ENCODE measurements at places on chromosomes 3 and 15.

GRCh38 chr15:37134699-37135131 is 34.4 kb upstream of the MEIS2 start:
- no peak for DNase-seq

DNA sequence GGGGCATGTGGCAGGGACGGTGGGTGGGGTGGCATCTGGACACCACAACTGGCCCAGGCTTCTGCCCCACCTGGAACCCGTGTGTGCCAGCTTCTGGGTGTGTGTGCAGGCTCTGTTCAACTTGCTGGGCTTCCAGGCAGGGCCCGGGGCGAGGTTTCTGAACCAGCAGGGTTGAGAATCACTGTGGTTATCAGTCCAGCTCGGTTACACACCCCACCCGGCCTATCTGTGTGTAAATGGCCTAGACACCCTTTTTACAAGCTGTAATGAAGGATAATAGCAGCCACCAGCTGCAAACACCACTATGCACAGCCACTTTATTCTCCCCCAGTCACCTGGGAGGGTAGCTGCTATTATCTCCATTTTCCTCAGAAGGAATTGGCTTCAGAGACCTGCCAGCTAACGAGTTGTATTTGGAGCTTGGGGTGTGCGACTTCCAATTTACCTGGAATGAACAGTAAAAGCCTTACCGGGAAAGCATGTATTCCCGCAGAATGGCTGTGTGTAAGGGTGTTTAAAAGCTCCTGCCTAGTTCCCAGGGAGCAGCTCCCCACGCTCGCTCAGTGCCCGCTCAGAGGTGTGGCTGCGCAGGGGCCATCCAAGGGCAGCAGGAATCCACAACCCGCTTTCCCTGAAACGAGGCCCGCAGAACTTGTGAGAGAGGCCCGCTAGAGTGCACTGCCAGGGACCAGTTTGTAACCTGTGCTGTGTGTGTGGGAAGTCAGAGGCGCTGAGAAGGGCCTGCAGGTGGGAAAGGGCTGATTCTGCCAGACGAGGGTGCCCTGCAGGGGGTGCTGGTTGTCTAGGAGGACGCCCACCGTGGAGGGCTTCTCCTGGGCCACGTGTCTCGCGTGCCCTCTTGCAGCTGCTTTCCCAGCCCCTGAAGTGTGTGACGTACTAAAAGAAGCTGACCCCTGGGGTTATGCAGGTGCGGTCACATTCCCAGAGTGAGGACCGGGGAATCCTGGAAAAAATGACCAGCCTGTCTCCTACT is 83.5 kb downstream of the C3orf70 start:
- DNase-seq = no peak

DNA sequence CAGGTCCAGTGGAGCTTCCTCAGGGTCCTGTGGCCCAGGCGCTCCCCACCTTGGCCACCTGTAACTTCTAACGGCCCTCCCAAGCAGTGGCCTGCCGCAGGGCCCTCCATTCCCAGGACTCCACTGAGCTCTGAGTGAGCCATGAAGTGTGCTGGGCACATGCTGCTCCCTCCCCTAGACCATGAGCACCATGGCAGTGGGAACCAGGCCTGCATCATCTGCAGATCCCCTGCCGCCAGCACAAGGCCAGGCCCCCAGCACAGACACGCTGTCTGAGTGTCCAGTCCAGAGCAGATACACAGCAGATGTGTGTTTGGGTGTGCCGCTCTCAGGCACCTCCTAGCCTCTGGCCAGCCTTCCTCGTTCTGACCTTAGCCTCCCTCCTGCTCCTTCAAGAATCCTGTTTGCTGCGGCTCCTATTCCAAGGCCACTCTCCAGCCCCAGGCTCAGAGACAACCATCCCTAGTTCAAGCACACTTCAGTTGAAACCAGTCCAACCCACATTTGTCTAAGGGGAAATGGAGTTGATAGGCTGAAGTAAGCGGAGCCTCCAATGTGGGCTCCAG is 7.0 kb upstream of the KLF15 start:
- DNase-seq = no peak

- no peak for DNase-seq
These were observed 1.7 kb upstream of the RBP2 start for GRCh38 chr3:139477710-139478640.

DNA sequence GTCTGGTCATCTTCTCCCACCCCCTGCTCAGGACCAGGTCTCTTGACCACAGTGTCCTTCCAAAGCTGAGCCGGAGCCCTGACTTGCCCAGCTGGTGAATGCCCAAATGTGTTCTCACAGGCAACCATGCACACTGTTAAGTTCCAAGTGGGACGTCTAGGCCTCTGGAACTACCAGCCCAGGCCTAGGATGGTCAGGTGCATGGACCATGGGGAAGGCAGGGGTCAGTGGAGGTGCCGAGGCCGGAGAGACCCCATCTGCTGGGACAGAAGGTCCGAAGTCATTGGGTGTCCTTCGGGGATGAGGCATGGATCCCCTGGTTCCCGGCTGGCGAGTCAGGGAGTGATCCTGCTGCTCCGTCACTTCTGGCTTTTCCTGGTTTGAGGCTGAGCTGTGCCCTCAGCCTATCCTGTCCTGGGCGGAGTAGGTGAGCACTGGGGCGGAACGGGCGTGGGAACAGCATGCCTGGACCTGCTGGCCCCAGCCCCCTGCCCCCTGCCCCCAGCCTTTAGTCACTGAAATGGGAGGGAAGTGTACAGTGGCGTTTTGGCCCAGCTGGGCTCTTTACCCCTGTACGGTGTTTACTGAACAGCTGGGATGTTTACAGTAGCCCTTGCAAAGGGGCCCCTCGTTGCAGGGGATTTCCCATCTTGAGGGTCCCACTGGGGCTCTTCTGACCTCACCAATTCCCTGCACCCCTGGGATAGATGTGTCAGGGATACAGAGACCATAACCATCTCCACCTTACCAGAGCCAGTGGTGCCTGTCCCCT is 12.1 kb downstream of the SEMA3F start:
- no peak for DNase-seq

GRCh38 chr15:37572401-37572800 is 362.0 kb upstream of the TMCO5A start:
- DNase-seq = no peak

DNA sequence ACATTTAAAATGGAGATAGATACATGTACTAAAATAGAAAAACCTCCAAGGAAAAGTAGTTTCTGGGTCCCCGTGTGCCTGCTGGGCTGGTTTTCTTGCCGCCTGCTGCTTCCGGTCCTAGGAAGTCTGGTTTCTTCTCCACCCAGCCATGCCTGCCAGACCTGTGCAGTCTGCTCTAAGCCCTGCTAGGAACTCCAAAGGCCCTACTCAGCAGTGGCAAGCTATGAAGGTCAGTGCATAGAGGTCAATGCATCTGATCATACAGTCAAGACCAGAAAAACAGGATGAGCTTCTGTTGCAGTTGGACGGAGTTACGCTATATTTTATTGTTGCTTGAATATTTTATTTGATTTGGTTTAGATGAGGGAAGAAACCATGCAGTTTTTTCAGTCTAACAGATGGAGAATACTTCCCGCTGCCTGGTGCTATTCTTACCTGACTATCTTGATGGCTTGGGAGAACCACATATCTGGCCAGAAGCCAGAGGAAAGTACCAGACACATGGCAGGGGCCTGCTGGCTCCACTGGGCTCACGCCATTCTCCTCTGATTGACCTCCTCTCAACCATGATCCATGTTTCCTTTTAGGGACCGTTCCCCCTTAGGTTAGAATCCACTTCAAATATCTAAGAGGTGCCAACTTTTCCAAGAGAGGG is 226.8 kb upstream of the ST8SIA2 start:
- no peak for DNase-seq

DNA sequence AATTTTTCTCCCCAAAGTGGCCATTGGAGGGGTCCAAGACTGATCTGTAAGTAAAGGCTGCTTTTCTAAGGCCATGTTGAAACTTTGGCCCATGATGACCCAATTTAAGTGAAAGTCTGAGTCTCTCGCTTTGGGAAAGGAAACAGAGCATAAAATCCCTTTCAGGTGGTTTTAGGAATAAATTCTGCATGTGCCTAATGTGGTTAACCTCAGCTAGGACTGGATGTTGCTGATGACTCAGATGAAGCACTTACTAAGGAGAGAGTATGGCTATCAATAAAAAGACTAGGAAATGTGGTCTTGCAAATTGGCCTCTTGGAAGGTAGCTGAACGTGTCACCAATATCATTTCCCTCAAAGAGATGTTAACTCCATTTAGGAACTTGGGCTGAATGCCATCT is 458.5 kb downstream of the AGBL1 start:
- no peak for DNase-seq

GRCh38 chr3:13786811-13787210 is 93.1 kb downstream of the WNT7A start:
- DNase-seq = no peak

DNA sequence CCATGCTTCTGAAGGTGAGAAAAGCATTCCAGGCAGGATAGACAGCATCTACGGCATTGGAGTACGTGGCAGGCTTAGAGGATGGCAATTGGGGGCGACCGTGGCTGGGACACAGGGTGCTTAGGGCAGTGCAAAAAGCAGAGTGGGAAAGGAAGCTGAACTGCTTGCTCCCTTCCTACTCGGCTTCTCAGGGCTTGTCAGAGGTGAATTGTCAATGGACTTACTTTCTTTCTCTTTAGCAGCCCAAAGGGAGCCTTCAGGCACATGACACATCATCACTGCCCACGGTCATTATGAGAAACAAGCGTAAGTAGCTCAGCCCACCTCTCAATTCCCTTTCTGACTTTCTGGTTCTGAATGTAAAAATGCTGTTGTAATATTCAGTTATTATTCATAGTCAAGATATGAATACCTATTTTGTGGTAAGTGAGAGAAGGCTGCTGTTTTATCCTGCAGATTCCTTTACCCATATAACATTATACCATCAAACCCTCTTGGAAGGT is 84.3 kb downstream of the KLHL25 start:
- DNase-seq = no peak

GRCh38 chr3:141769221-141769894 is 6.2 kb downstream of the GRK7 start:
- no peak for DNase-seq

- DNase-seq = no peak
These were observed 108.1 kb upstream of the THBS1 start for GRCh38 chr15:39472621-39473297.

DNA sequence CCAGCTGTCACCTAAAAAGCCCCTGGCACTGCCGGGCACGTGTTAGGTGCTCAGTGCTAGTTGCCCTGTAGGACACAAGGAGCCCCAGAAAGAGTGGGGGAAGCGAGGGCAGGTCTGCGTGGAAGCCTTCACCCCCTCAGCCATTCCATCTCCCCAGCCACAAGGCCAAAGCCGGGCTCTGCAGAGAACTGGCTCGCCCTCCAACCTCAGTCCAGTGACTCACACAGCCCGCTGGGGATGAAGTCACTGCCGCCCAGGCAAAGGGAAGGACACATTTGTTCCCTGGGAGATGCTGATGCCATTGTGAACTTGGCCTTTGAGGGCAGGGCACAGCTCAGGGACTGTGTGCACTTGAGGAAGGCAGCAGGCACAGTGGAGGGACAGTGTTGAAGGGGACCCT is 48.1 kb downstream of the IQSEC1 start:
- DNase-seq = no peak

DNA sequence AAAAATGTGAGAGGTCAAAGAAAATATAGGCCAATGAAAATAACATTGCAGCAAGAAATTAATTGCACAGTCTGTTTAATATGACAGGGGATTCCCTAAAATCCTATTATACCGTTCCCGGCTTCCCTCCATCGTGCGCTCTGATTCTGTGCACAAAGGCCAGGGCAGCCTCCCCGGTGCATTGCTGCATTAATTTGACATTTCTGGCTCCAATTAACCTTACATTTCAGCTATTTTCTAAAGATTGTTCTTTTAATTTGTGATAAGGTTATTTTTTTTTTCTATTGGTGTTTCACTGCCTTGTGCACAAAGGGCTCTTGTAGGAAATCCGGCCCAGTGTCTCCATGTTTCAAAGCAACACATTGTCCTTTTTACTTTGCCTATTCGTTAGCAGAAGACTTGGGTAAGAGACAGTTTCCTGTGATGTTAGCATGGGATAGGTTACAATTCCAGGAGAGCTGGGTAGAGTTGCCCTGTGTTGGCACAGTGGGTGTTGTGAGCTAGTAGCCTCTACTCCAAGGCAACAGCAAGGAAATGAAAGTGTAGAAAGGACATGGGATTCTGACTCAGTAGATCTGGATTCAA is 257.3 kb upstream of the IGF1R start:
- no peak for DNase-seq

GRCh38 chr15:28049581-28049980 is 49.5 kb downstream of the OCA2 start:
- no peak for DNase-seq

GRCh38 chr3:125587039-125587648 is 8.2 kb downstream of the OSBPL11 start:
- no peak for DNase-seq

GRCh38 chr3:71575433-71575832 is 8.1 kb downstream of the FOXP1 start:
- no peak for DNase-seq

Data from activated T-cell treated with anti-CD3 and anti-CD28 coated beads for 48 hours (primary cell).